Stimulated activated CD4-positive, alpha-beta T cell treated with anti-CD3 and anti-CD28 coated beads, Interleukin-1b, Interleukin-23, amount 100 ng/mL, for 1 hour (primary cell): ENCODE measurements at places on chromosomes 11 and 22.

DNA sequence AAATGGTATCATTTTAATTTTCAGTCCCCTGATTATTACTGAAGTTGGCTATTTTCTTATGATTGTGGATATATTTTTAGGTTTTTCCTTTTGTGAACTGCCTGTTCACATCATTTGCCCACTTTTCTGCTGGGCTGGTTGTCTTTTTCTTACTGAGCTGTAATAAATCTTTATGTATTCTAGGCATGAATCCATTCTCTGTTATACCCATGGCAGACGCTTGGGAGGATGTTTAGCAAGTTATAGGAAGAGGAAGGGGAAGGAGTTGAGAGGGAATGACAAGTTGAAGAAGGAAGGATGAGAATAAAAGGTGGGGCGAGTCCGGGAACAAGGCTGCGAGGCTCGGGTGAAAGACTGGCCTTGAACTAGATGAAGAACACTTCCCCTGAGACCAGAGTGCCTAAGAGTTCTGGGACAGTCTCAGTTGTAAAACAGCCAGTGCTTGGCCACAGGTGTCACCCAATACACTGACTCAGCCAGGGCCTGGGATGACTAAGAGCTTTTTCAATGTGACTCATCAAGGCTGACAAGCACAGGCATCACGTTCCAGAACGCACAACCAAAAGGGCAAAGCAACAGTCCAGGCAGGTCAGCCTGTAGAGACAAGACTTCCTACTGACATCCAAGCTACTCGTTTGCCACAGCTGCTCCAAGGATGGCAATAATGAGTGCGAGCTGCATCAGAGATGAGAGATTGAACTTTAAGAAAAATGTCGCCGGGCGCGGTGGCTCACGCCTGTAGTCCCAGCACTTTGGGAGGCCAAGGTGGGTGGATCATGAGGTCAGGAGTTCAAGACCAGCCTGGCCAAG is 35.2 kb downstream of the LRFN4 start:
- no peak for DNase-seq

GRCh38 chr11:3894128-3894731 is 38.8 kb downstream of the STIM1 start:
- DNase-seq = no peak

DNA sequence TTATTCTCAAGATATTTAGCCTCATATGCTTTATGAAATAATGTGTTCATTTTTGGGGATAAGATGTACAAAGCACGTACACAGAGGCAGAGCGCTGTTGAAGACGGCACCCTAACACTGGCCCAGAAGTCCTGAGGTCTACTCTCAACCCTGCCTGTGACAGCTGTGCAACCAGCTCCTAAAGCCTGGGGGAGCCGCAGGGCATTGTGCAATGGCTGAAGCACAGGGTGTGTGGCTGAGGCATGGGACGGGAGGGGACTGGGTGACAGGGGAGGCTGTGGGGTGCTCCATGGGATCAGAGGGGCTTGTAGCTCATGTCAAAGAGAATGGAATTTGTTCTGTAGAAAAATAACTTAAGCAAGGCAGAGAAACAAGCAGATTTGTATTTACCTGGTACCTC is 27.7 kb downstream of the FAM227A start:
- DNase-seq = no peak

DNA sequence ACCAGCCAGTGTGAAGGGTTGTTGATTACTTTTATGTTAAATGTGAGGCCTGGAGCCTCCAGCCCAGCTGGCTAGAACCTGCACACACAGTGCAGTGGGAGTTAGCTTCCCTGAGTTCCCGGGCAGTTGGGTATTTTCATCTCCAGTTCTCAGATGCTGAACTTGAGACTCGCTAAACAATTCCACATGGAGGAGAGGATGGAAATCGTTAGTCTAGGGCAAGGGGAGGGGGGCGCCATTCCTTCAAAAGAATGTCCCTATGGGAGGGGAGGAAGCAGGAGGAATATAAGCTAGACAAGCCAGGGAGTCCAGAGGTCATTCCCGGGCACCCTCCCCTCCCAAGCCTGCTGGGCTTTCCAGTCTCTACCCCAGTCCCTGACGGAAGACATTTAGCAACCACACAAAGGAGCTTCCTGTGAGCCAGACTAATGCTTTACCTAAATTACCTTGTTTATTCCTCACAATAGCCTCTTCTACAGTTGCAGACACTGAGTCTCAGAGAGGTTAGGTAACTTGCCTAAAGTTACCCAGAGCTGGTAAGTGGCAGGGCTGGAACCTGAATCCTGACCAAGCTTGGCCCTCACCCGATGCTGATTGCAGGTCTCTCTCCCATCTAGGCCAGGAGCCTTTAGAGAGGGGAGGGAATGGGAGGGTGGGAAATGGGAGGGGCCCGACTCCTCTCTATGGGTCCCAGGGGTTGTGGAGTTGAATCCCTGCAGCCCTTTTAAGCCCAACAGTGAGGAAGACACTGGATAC is 1.9 kb upstream of the TSKU start:
- no peak for DNase-seq

DNA sequence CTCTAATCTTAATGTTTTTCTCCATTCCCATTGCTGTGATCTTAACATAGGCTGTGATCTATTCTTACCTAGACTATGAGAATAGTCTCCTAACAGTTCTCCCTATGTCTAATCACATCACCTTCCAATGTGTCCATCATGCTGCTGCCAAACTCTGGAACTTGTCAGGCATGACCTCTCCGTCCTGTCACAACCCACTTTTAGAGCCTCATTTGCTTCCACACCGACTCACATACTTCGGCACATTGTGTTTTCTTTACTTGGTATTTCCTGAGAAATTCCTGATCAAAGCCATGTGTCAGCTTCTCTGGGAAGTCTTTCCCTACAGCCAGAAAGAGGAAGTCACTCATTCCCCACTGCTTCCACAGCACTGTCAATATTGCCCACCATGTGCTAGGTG is 40.5 kb upstream of the BIRC3 start:
- DNase-seq = no peak

- DNase-seq = no peak
Measured at GRCh38 chr11:72569966-72570892, 104.0 kb downstream of the PDE2A start.

- no peak for DNase-seq
Measured at GRCh38 chr11:70206226-70206981, 3.3 kb downstream of the FADD start.

DNA sequence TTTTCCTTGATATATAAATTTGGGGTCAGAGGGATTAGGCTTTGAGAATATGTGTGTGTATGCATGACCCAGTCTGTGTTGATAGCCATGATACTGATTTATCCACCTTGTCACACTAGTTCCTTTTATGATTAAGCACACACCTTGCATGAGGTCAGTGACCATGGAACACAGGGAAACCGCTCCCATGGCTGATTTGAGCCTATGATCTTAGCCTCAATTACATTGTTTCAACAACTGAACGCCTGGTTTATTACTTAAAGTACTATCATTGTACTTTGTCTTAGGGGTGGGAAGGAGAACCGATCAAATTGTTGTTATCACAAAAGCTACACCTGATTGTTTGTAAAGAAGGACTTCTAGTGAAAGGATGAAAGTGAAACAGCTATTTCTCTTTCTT is 70.7 kb downstream of the ARFGAP2 start:
- no peak for DNase-seq

DNA sequence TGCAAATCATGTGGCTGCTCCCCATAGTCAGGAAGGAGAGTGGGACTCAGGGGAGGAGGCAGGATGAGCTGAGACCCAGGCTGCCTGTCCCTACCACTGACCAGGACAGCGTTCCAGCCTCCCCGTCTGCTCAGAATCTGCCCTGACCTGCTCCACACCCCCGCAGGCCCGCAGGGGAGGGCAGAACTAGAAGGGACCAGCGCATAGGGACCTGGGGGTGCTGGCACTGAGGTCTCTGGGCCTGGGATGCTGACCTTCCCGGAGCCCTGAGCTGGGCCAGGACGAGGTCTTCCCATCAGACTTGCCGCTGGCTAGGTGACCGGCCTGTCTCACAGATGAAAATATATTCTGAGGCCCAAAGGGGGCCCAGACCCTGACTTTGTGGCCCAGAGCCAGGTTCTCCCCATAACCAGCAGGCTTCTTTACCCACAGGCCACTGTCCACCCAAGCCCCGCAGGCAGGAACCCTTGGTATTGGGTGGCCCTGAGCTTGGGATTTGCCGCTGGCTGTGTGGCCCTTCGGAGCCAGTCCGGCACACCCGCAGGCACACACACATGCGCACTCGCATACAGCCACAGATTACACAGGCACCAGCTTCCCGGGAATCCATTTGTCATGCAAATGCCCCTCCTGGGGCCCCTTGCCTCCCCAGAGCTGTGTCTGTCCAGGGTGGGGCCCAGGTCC is 13.8 kb upstream of the PIM3 start:
- DNase-seq = no peak

DNA sequence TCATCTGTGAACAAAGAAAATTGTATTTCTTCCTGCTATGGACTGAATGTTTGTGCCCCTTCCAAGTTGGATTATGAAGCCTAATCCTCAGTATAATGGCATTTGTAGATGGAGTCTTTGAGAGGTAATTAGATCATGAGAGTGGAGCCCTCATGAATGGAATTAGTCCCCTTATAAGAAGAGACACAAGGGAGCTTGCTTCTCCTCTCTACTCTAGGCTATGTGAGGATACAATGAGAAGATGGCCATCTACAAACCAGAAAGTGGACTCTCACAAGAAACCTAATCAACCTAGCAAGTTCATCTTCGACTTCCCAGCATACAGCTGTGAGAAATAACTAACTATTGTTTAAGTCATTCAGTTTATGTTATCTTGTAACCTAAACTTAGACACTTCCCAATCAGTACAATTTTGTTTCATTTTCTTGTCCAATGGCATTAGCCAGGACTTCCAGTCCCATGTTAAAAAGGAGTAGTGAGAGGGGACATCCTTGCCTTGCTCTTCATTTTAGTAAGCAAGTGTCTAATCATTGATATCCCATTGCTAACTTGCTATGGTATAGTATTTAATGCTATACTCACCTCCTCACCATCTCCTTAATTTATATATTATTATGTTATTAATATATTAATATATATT is 45.7 kb downstream of the PDGFD start:
- DNase-seq = no peak

DNA sequence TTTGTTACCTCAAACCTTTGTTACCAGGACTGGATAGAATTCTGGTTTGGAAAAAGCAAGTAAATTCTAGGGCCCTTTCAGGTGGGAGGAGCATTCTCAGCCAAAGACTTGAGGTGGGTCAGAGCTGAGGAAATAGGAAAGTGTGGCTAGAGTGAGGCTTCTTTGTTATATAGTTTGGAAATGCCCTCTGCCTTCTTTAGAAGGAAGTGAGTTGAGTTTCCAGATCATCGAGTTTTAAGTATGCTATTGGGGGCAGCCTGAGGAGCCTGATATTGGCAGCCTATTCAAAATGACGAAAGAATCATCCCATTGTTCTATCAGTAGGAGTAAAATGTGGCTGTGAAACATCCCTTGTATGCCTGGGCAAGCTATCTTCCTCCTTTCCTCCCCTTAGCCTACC is 134.1 kb downstream of the ARHGAP42 start:
- no peak for DNase-seq

DNA sequence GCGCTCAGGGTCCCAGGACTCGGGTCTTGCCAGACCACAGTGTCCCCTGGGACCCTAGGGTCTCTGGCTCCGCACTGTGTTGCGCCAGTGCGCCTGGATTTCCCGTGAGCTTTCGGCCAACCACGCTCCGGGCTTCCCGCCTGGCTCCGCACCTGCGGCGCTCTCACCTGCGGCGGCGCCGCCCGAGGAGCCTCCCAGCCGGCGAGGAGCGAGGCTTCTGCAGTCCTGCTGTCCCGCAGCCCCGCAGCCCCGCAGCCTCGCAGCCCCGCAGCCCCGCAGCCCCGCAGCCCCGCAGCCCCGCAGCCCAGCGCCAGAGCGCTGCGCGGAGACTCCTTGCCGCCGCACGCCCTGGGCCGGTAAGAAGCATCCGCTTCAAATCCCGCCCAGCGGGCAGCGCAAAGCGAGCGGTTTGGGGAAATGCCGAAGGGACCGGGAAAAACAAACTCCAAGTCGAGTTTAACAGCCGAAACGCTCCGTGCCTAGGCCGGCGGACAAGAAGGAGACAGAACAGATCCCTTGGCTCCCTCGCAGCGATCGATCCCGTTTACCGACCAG is 939 bp downstream of the ALX4 start:
- DNase-seq = no peak

DNA sequence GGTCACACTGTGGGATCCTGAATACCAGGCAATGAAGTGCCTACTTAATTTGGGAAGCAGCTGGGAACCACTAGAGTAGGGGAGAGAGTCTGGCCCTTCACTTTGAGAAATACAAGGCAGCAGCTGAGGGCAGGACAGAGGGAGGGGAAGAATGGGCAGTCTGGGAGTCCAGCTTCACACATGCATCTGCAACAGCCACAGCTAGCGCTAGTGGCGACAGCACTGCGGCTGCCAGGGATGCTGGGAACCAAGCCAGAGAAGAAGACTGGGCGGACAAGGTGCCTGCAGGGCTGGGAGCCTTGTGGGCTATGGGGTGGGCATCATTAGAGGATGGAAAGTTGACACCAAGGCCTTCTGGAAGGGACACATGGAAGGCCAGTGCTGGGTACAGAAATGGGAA is 15.8 kb downstream of the SCUBE2 start:
- no peak for DNase-seq
